ENCODE measurements at places on chromosomes 13 and 19.

DNA sequence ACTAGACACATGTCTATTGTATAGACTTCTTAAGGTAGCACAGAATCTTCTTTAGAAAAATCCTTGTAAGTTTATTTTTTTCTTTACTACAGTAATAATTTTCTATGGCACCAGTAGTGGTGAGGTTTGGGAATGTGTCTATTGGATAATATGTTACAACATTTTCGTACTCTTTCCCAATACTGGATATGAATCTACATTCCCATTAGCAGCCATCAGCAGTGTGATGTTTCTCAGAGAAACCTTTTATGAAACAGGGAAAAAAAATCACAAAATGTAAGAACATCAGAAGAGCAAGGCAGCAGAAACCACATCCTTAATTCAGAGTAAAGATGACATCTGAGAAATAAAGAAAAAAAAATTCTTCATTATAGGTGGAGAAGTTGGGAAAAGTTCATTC lies 83.3 kb downstream of the POSTN start:
- DNase-seq: no peak

- DNase-seq: no peak
These were observed 6.6 kb upstream of the IGFL2 start for GRCh38 chr19:46141421-46141820.

DNA sequence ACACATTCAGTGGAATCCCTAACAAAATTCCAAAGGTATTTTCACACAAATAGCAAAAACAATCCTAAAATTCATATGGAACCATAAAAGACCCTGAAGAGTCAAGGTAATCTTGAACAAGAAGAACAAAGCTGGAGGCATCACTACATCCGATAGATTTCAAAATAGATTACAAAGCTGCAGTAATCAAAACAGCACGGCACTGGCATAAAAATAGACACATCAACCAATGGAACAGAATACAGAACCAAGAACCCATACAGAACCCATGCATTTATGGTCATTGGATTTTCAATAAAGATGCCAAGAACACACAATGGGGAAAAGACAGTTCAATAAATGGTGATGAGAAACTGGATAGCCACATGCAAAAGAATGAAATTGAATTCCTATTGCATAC lies 32.5 kb downstream of the ZNF566 start:
- DNase-seq: no peak

DNA sequence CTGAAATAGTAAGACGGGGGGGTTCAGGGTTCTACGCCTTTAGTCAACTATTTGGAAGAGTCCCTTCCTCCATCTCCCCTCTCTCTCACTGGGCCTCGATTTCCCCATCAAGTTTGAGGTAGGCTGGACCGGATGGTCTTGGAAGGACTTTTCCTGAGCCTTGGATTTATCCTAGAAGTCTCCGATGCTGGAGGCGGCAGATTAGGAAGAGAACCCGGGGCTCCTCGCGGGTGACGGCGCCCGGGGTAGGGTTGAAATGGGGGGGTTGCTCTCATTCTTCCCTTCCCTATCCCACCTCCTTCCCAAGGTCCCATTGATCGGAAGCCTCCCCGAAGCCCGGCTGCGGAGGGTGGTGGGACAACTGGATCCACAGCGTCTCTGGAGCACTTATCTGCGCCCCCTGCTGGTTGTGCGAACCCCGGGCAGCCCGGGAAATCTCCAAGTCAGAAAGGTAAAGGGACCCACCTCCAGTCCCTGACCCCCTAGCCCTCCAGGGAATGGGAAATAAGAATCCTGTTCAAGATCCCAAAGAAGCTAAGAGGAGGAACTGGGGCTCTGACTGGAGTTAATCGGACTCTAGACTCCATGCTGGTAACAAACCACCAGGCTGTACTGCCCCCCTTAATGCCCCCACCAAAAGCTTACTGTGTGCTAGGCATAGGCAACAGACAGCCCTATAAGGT lies 781 bp downstream of the QPCTL start:
- peak; percentile 53 for DNase-seq

GRCh38 chr13:99800011-99800410 lies 171.6 kb downstream of the ZIC5 start:
- DNase-seq: no peak

DNA sequence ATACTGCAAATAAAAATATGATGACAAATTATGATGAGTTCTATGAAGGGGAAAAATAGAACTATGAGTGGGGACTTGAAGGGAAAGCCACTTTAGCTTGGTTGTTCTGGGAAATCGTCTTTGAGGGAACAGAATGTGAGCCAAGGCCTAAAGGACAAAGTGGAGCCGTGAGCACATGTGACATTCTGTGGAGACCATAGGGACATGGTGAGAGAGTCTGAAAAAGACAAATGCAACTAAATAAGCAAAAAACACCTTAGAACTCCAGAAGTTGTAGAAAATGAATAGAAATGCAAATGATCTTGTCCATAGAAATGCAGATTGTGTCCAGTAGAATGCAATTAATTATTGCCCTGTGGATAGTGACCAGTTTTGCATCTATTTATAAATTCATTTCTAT lies 86.8 kb upstream of the ANKRD10 start:
- no peak for DNase-seq

- DNase-seq: no peak
These were observed 1.1 kb downstream of the ZNF550 start for GRCh38 chr19:57558525-57558924.

GRCh38 chr13:47334173-47334572 lies 437.3 kb upstream of the HTR2A start:
- DNase-seq: no peak

DNA sequence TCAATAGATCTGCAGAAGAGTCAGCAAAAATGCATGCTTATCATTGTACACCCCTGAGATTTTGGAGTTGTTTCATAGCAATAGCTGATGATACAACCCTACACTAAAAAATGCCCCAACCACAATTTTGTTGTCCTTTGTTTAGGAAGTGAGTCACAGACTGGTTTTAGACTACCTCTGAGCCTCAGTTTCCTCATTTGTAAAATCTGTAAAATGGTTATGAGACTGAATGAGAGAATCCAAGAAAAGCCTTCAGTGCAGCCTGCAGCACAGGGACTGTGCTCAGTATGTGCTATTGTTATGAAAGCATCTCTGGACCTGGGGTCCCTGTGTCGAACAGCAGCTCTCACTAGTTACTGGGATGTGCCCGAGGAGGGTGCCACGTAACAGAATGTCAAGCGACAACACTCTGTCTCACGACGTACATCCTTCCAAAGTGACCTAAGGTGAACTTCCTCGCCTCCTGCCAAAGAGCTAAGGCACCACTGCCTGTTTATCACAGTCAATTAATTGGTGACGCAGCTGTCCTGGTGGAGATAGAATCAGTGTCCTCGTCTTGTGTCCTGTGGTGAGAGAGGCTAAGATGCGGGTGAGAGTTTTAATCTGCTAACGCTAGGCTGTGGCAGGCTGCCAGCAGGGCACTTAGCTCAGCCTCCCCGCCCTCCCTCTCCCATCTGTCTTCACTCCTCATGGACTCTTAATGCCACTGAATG lies 18.1 kb downstream of the DHRS12 start:
- no peak for DNase-seq

DNA sequence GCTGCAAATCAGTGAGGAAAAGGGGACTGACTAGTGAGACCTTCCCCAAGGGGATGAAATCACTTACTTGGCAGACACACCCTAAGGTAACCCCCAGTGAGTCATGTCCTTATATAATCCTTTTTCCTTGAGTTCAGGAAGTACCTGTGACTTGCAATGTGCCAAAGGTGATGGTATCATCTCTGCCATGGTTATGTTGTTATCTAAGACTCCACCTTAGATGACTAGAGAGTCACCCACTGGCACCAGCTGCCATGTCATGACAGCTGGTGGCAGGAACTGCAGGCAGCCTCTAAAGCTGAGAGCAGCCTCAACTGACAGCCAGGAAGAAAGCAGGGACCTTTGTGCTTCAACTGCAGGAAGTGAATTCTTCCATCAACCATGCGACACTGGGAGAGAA lies 12.5 kb downstream of the PBX4 start:
- DNase-seq: no peak

DNA sequence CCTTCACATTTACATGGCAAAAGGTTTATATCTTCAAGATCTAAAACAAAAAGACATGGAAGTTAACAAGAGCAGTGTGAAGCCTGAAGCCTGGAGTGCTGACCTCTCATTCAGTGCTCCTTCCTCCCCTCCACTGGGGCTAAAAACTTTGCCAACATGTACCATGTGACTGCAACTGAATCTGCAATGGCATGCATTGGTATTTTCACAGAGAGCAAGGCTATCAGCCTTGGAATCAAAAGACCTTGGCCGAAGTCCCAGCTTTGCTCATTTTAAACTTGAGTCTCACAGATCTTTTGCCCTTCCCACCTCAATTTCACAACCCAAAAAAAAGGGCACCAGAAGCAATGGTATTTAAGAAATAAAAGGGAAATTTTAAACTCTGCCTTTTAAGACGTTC lies 325.1 kb downstream of the DCT start:
- no peak for DNase-seq

DNA sequence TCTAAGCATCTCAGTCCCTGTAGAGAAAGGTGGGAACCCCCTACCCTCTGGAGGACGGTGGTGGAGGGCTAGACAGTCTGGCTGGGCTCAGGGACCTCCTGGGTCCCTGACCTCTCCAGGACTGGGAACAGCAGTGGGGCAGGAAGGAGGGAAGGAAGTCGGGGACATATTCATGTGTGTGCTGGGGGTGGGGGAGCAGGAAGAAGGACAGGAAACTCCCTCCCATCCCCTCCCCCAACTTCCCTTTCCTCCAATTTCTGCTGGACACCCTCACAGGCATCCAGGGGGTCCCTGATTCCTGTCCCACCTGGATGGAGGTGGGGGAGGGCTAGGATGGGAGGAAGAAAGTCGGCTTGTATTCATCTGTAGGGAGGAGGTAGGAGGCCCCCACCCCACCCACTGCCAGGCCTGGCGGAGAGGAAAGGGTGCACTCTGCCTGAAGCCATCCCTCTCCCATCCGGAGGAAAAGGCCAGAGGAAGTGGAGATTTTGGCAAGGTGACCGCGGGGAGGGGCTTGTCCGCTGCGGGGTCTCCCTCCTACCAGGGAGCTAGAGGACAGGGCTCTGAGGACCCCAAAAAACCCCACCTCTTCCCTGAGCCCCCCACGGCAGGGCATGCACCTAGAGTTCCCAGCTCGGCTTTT lies 2.3 kb downstream of the NOVA2 start:
- no peak for DNase-seq

- DNase-seq: no peak
These were observed 26.2 kb upstream of the WDFY2 start for GRCh38 chr13:51557875-51558612.

DNA sequence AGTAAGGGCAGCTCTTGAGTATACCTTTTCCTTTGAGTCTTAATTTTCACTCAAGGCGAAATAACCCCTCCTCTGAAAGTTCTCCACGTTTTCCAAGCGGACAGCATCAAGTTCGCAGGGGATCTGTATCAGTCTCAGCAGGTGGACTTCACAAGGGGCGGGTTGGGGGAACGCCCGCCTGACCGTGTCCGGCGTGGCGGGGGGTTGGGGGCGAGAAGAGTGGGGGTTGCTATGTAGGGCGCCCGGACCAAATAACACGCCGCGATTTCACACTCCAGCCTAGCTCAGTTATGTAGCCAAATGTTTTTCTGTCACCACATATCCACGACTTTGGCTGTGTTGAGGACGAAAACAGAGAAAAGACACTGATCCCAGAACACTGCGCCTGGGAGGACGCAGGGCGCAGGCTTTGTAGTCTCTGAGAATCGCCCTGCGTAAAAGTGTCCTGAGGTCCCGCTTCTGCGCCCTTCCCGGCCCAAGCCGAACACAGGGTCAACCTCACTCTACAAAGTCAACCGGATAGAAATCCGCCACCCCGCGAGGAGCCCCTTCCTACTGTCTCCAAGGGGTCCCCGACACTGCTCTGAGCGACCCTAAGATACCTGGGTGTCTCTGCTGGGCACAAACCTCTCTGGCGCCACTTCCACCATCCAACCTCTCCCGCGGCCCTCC lies 524 bp downstream of the RUBCNL start:
- DNase-seq: no peak

DNA sequence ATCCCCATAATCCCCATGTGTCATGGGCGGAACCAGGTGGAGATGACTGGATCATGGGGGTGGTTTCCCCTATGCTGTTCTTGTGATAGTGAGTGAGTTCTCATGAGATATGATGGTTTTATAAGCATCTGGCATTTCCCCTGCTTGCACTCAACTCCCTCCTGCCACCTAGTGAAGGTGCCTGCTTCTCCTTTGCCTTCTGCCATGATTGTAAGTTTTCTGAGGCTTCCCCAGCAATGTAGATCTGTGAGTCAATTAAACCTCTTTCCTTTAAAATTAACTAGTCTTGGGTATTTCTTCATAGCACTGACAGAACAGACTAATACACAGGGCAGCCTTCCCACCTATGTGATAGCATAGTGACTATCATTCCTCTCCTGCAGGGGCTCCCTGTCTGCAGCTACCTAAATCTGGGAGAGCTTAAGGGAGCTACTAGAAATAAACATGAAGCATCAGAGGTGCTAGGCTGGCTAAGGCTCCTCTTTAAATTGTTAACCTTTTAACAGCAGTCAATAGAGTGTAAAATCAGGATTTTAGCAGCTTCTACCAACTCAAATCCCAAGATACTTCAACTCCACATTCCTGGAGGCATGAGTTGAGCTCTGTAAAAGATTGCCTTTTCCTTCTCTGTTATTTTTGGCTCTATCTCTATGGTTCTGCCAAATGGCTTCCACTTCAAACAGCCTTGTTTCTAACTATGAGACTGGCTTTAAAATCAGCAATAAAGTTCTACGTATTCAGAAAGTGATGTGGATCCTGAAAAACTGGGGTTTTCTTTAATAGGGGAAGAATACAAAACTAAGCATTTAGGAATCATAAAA lies 112.3 kb downstream of the VWA8 start:
- no peak for DNase-seq

DNA sequence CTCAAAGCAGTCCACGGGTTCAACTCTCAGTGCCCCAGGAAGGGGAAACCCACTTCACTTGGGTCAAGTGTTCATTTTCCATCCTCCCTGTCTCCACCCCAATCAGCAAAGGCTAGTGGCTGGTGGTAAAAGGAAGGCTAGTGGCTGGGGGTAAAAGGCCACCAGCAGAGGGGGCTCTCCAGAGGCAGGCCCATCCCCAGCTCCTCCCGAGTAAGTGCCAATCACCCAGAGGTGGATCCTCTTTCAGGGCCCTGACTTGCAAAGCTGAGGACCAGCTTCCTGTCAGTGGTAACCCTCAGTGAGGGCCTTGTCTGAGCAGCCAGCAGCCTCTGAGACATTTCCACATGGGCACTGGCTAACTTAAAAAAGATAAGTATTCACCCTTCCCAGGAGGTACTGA lies 22.0 kb upstream of the TPT1 start:
- DNase-seq: no peak
